ENCODE measurements at places on chromosomes 5 and 9.
A peak's percentile ranks its signal among the peaks of the same experiment; 100 is the strongest.

GRCh38 chr9:134136118-134136995, 475 bp downstream of the WDR5 start:
- peak; percentile 4 for DNase-seq

DNA sequence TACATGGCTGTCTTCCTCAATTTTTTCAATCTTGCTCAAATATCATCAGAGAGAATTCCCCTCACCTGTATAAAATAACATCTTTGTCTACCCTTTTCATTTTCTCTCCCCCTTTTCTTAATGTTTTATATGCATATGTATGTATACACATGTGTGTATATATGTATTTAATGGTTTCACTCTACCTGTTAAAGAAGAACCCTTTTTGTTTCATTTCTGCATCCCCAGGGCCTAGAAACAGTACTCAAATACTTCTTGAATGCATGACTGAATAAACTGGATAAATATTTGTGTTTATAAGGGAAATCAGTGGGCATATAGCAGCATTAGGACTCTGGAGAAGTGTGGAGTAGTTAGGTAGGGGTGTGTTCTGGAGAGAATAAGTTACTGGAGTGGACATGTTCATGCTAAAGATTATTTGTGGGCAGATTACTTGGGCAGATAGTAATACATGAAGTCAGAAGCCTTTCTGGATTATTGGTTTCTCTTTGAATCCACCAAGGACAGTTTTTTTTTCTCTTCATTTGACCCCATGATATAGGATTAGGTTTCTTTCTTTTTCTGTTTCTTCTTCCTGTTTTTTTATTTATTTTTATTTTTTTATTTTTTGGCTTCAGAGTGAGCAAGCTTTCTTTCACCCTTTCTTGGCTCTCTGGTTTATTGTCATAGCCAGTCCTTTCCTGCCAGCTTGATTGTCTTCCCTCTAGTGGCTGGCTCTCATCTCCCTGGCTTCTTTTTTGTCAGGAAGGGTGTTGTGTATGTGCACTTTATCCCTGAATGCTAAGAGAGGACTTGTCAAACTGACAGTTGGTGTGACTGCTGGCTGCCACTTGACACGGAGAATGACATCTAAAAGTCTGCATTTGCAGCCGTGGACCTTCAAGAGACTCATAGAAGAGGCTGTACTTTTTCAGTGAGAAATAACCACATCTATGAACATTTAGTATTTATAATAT, 89.3 kb downstream of the ZCCHC7 start:
- DNase-seq, result no peak

- peak; percentile 62 for DNase-seq
Observed at GRCh38 chr5:142063878-142064331, 44.7 kb upstream of the NDFIP1 start.

DNA sequence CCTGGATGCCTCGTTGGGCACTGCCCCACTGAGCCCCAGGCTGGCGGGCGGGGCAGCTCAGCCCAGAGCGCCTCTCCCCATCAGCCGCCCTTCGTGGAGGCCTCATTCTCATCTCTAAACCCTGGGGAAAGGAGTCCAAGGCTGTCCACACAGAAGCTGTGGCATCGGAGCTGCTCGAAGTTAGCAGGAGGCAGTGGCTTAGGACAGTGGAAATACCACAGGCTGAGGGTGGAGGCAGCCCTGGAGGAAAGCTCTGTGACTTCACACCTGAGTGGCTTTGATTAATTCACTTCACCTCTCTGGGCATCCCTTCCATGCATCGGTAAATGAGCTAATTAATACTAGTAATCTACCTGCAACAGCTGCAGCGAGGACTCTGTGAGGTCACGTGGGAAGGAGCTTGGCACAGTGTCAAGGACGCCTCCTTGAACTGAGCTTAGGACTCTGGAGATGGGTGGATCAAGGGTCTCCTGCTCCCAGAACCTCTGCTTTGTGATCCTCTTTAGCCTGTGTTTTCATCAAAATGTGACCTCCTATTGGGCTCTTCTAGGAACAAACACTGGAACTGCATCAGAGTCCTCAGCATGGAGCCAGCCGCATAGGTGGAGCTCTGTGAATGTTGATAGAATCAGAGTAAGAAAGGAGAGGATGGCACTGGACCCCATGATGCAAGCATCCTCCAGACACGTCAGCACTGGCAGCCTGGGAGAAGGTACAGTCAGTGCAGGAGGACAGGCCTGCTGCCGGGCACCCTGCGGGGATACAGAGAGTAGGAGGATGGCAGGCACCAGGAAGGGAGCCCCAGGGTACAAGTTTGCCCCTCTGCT, 842 bp upstream of the ANGPTL2 start:
- no peak for DNase-seq

DNA sequence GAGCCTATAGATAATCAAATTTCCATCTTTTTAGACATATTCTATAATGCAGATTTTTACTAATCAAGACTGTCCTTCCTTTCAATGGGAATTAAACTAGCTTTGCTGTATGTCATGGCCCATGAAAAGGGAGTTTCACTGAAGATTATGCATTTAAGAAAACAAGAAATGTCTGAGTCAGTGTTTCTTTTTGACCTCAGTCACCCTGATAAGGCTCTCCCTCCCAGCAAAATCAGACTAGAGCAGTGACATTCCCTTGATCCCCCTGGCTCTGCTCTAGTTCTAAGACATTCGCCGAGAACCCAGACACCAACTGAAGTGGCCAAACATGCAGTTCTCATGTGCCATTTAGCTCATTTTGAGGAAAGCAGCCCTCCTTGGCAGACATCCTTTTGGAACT, 442.0 kb downstream of the ACTL7B start:
- DNase-seq, result no peak

DNA sequence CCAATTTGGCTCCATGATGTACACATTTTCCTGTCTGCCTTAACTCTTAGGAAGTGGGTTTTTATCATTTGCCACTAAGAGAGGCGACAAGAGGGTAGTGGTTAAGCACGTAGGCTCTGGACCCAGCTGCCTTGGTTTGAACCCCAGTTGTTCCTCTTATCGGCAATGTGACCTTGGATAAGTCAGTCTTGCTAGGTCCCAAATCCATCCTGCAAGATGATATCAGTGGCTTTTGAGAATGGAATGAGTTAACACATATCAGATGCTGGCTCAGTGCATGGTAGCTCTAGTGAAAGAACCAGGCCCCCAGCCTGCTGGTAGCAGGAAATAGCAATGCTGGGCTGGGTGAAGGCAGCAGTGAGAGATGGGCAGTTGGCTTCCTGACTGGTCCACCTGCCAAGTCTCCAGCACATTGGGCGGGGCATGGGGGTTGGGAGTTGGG, 72.5 kb downstream of the STK10 start:
- peak; percentile 49 for DNase-seq
